ENCODE measurements at places on chromosomes 5 and 9. TPM values are rescaled to one million over a fixed set of nuclear protein-coding genes. Genes with fewer than 3 reads are reported as not detected.

- peak; percentile 92 for ATAC-seq
Measured at GRCh38 chr5:156326718-156327259, at the start of gene SGCD. Gene SGCD, plus strand, starts transcription at chr5:156327164.

GRCh38 chr9:120186276-120186675 lies 393.7 kb downstream of the CDK5RAP2 start:
- no peak for ATAC-seq

DNA sequence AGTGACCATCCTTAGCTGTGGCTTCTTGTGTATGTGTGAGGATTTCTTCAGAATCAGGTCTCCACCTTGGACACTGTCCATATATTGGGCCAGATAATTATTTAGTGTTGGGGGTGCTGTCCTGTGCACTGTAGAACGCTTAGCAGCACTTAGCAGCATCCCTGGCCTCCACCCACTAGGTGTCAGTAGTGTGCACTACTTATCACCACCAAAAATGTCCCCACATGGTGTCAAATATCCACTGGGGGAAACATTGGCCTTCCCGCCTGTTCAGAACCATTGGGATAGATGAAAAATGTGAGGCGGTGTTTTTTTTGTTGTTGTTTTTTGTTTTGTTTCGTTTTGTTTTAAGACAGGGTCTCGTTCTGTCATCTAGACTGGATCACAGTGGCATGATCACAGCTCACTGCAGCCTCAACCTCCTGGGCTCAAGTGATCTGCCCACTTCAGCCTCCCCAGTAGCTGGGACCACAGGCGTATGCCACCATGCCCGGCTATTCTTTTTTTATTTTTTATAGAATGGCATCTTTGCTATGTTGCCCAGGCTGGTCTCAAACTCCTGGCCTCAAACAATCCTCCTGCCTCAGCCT lies 67.7 kb downstream of the TENT4A start:
- no peak for ATAC-seq

- no peak for ATAC-seq
Measured at GRCh38 chr5:116374434-116374852, 200.2 kb downstream of the SEMA6A start.

DNA sequence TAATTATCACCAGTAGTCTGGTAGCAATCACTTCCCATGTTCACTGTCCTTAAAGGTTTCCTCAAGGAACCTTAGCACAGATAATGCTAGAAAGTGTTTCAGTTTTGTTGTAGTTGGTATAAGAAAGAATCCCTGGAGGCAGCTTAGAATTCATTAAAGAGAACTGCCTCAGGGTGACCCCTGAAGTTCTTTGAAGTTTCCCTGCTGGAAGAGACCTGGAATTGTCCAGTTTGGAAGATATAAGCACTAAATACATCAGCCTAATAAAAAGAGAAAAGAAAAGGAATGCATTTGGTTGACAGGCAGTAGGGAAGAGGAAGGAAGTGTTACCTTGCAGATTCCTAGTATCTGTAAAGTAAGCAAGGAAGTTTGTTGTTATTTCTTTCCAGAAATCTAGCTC lies 999.6 kb upstream of the DMAC1 start:
- no peak for ATAC-seq

DNA sequence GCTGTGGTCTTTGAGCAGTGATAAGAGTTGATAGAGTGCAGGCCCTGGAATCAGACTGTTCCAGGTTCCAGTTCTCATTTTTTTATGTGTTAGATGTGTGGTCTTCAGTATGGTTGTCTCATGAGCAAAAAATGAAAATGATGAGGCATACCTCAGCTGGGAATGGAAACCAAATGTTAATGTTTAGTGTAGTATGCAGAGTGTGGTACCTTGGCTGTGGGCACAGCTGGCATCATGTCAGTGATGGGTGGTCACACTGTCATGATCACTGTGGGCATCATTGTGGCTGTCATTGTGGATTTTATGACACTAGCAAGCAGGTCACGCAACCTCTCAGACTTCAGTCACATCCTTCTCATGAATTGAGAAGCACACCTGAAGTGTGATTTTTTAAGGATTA lies 6.4 kb downstream of the ABLIM3 start:
- ATAC-seq = no peak

DNA sequence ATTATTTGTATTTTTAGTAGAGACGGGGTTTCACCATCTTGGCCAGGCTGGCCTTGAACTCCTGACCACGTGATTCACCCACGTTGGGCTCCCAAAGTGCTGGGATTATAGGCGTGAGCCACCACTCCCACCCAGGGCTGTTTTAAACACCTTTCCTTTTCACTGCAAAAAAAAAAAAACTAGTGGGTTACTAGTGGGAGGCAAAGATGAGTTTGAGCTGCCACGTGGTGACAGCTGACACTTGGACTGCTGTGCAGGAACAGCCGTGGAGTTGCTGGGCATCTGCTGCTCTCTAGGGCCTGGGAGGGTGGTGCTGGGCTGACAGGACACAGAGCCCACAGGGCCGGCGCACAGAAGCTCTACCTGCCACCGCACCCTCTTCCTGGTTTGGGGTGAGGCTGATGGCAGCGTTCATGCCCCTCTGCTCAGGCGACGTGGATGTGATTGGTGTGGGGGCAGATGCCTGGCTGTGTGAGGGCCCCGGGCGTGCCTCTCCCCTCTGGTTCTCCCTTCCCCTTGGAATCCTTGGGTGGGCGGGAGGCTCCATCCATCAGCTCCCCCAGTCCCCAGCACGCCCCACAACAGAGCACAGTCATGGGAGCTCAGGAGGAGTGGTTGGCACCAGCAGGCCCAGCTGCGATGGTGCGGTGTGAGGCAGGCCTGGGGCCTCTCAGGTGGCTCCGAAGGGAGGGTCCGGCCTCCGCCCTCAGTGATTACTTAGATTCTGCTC lies 16.9 kb downstream of the RABL6 start:
- no peak for ATAC-seq

GRCh38 chr5:152051499-152052454 lies 127.1 kb upstream of the GLRA1 start:
- no peak for ATAC-seq

DNA sequence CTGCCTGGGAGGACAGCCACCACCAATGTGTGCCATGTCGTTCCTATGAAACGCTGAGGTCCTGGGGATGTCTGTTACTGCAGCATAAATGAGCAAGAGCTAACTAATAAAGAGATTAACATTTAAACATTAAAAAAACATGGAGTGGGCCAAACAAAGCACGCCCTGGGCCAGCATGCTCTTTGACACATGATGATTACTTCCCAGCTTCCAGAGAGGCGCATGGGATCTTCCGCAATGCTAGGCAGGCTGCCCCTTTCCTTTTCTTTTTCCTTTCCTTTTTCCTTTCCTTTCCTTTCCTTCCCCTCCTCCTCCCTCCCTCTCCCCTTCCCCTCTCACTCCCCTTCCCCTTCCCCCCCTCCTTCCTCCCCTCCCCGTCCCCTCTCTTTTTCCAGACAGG lies 10.6 kb upstream of the TENT4A start:
- no peak for ATAC-seq

DNA sequence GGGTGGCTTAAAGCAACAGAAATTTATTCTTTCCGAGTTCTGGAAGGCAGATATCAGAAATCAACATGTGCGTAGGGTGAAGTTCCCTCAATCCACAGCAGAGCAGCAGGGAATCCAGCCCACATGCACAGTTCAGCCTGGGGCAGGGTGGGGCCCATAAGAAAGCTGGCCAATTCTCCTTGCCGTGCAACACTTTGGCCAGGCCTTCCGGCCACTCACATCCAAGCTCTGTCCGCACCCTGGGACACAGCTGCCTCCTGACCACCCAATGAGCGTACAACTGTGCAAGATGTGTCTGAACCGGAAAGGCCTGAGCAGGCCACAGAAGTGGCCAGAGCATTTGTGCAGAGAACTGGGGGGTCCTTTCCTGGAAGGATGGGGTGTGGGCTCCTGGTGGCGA lies 274.9 kb downstream of the GADD45G start:
- ATAC-seq = peak; percentile 77

DNA sequence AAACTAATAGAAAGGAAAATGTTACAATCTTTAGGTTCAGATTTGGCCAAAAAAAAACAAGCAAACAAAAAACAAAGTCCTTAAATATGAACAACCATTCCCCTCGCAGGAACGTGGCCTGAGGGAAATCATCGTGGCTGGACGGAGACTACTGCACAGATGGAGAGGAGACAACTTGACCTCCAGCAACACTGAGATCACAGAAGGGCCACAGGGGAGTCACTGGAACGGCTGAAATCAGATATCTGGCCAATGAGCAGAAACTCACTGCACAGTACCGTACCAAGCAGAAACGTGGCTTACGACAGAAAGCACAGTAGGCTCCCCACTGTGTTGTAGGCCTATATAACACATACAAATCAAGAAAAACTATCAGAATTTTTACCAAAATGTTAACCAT lies 27.7 kb downstream of the CAMSAP1 start:
- ATAC-seq = no peak

DNA sequence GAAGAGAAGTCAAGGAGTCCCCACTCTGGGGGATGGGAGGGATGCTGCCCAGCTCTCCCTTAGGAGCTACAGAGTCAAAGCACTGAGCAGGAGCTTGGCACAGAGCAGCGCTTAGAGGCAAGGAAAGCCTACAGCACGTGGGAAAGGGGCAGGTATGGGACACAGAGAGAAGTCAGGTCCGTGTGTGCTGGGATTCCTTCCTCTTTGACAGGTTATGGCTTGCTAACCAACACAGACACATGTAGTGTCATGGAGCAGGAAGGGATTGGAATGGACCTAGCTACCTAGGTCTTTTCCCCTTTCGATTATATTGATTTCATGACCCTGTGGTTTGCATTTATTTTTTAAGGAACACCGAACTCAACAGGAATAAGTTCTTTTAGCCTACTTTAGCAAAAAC lies 208.5 kb upstream of the TUT7 start:
- ATAC-seq = no peak

DNA sequence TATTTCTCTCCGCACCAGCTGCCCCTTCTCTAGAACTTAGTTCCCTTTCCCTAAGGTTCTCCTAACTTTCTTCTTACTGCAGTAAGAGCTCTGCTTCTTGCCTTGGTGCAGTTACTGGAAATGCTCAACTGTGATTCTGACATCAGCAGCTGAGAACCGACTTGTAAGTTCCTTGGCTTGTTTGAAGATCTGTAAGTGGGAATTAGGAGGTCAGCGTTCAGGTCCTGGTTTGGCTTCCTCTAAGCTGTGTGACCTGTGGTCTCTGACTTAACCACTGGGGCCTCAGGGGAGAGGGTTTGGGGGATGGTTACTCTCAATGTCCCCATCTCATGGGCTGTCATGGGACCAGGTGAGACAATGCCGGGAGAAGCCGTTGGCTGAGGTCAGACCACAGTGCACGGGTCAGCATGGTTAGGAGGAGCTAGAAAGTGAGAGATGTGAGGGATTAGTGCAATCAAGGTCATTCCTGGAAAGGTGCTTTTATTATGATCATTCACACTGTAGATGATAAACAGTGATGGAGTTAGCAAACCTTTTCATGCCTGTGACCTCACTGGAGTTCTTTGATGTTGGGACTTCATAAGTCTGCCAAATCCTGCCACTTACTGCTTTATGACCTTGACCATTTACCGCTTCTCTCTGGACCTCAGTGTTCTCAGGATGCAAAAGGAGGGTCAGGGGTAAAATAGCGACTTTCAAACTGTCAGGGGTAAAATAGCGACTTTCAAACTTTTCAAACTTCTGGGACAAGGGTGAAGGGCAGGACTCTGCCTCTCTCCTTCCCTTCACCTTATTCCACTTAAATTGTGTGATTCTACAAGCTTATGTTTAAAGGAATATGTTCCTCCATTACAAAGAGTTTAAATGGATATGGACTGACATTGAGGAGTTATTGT lies 7.3 kb downstream of the PAPPA start:
- no peak for ATAC-seq

DNA sequence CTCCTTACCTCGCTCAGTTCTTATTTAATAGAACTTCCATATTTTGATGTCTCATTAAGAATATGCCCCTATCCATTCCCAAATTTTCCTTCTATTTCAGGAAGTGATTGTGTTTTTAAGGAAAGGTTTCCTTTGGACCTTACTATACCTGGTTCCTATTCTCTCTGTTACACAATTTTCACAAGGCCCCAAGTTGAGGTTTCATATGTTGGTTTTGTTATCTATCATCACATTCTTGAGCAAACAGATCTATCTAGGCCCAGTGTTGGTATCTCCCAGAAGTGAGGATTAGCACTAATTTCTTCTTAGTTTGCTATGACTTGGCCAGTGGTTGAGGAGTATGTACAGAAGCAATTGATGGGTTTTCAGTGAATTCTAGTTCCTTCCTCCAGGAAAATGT lies 41.5 kb downstream of the ALG2 start:
- ATAC-seq = no peak

GRCh38 chr5:31232273-31232888 lies 38.9 kb downstream of the CDH6 start:
- ATAC-seq = no peak

The SPINK4 gene
- total RNA-seq = not detected

The TUSC1 gene
- 27.7 TPM for total RNA-seq

The GRK6 gene
- 42.3 TPM for total RNA-seq

The IFNA2 gene
- not detected for total RNA-seq

The COL23A1 gene
- total RNA-seq = 1.5 TPM

The OR13C2 gene
- total RNA-seq = not detected

The INSL6 gene
- total RNA-seq = not detected

The SLC1A1 gene
- total RNA-seq = 2.3 TPM

Measured in gastroesophageal sphincter (tissue), 4 donors.